ENCODE measurements at places on chromosomes 12 and 14. TPM values are rescaled to one million over a fixed set of nuclear protein-coding genes. Genes with fewer than 3 reads are reported as not detected.

KLRD1 gene
- total RNA-seq: under 0.01 TPM

FGF23 gene
- not detected for total RNA-seq

PMEL gene
- 1.4 TPM for total RNA-seq

ERP27 gene
- 3.6 TPM for total RNA-seq

SVOP gene
- not detected for total RNA-seq

OTOGL gene
- total RNA-seq: not detected

STYK1 gene
- 1.4 TPM for total RNA-seq

TMEM121 gene
- total RNA-seq: 1.4 TPM

ATP2A2 gene
- 234 TPM for total RNA-seq

PPP1R36 gene
- total RNA-seq: 0.34 TPM

NR4A1 gene
- total RNA-seq: 0.68 TPM

KLRK1 gene
- not detected for total RNA-seq

CD163L1 gene
- total RNA-seq: 0.14 TPM

FSCB gene
- total RNA-seq: not detected

AQP6 gene
- not detected for total RNA-seq

TAS2R9 gene
- total RNA-seq: 0.14 TPM

GNB3 gene
- 0.34 TPM for total RNA-seq

TOX4 gene
- 18.1 TPM for total RNA-seq

C3AR1 gene
- not detected for total RNA-seq

NYNRIN gene
- 23.3 TPM for total RNA-seq

LRFN5 gene
- total RNA-seq: not detected

MYH6 gene
- not detected for total RNA-seq

GARIN6 gene
- not detected for total RNA-seq

TTLL5 gene
- 26.8 TPM for total RNA-seq

NXPH4 gene
- 14.2 TPM for total RNA-seq

KLRC2 gene
- total RNA-seq: not detected

CEBPE gene
- not detected for total RNA-seq

GALNT4 gene
- total RNA-seq: 7.2 TPM

MGAT2 gene
- 43.7 TPM for total RNA-seq

ABCC9 gene
- 0.34 TPM for total RNA-seq

CIDEB gene
- total RNA-seq: 2.8 TPM

RPS6KL1 gene
- 9.6 TPM for total RNA-seq

RIMBP2 gene
- not detected for total RNA-seq

DIO2 gene
- 0.68 TPM for total RNA-seq

AVPR1A gene
- total RNA-seq: not detected

DUSP6 gene
- total RNA-seq: 123 TPM

IKZF4 gene
- 1.1 TPM for total RNA-seq
